ENCODE measurements at places on chromosomes 7 and 10.

- peak; percentile 71 for DNase-seq
Observed at GRCh38 chr7:5396999-5397663, 26.5 kb downstream of the TNRC18 start.

DNA sequence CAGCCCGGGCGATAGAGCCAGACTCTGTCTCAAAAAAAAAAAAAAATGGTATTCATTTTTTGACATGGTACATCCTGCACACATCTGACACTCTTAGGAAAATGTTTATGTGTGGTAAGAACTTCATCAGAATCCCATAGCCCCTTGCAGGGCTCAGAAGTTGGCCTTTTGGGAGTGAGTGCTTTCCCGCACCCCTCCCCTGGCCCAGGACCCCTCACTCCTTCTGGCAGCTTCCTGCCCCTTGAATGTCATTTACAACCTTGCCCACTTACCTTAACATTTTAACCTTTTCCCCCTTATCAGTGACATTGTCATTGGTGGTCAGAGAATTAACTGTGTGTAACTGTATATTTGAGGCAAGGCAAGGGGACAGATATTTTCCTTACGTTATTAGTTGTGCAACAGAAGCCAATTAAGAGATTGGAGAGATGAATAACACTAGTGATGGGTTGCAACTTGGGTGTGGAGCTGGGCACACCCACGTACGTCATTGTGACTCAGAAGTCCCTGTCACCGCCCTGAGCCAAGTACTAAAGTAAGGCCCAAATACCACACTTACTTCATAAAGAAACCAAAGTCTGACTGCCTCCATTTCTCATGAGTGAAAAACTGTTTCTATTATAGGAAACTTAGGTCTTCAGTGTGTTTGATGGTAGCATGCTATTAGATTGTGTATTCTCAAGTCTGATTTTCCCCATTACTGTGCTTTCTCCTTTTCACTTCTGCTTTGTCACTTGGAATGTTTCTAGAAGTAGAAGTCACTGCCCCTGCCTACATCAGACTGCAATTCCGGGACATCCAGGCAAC, 31.6 kb downstream of the OGDH start:
- peak; percentile 47 for DNase-seq

DNA sequence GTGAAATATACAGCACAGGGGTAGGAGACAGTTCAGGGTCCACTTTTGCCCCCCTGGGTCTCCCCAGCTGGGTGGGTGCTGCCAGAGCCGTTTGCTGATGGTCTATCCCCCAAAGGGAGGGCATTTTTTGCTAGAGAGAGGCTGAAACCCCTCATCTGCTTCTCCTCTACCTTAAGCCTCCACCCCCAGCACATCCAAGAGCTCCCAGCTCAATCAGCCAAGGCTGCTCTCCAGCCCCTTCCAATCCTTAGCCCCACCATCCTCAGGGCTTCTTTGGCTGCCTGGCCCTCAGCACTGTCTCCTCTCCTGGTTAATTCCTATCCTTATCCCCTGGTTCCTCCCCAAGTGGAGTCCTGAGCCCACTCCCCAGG, 153.1 kb downstream of the AOAH start:
- no peak for DNase-seq

- DNase-seq: no peak
Observed at GRCh38 chr7:35019801-35020200, 17.5 kb downstream of the DPY19L1 start.

DNA sequence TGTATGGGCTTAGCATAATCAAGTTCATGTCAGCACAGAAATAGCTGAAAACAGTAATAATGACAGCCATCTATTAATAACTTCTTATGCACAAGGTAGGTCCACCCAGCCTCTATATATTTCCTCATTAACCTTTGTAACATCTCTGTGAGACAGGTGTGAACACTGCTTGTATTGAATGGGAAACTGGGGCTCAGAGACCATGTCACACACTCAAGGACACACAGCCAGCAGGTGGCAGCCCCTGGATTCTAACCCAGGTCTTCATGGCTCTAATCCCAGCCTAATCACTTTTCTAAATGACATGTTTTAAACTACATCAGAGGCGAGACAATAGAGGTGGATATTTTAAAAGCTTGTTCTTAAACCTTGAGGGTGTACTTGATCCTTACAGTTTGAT, 591.4 kb downstream of the PARD3 start:
- no peak for DNase-seq

- no peak for DNase-seq
Observed at GRCh38 chr7:101916876-101917275, 99.5 kb downstream of the CUX1 start.

DNA sequence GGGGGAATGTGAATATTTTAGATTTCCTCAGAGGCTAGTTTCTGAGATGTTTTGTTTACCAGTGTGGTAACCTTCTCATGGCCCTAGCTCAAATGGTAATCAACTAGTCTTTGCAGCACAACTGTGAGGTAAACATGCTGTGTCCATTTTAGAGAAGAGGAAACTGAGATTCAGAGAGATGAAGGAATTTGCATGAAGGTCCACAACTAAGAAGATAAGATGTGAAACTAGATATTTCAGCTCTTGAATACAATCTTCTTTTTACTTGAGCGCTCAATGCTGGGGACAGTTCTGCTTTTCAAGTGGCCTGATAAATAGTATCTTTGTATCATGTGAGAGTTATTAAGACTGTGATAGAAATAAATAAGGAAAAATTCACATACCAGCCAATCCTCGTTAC, 245.4 kb downstream of the AUTS2 start:
- no peak for DNase-seq

DNA sequence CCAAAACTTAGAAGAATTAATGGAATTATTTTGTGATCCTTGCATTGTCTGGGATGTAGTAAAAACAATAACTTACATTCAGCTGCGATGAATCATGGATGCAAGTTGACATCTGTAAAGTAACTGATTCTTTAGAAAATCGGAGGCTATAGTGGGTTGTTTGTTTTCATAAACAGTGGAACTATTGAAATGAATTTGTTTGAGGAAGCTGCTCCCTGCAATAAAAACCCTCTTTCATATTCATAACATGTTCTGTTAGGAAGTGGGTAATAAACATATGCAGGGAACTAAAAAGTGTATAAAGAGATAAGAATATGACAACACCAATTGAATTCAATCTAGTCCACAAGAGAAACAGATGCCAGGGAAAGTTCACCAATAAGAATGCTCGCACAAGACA, 53.6 kb downstream of the AGMO start:
- DNase-seq: no peak

- no peak for DNase-seq
Observed at GRCh38 chr10:132397671-132398565, 918 bp downstream of the PWWP2B start.

GRCh38 chr10:73900064-73900463, 10.9 kb upstream of the PLAU start:
- no peak for DNase-seq

DNA sequence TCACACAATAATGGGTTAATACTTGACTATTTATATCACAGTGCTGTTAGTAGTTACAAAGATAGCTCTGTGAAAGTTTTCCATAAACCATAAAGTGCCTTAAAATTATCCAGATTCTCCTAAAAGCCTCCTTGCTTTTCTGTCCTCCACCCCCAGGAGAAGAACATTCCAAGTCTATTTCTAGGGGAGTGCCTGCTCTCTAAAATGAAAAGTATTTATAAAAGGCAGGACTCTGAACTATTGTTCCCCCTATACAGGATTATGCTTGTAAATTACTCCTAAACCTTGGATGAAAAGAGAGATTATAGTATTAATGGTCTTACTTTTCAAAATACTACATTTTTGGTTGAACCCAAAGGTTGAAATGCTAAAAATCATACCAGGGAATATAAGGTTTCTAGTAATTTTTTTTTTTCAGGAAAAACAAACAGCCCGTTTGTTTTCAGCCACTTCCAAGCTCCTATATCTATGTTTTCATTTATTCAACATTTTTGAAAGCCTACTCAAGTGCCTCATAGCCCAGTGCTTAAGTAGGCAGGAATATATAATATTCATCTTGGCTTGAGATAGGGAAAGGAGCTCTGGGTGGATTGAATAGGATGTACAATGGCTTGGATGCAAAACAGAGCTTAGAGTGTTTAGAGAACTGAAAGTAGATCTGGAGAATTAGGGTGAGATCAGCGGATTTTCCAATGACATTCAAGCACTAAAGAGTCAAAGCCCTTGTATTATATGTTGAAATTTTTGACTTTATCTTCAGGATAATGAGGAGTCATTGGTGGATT, 320.7 kb downstream of the GPR37 start:
- DNase-seq: no peak

DNA sequence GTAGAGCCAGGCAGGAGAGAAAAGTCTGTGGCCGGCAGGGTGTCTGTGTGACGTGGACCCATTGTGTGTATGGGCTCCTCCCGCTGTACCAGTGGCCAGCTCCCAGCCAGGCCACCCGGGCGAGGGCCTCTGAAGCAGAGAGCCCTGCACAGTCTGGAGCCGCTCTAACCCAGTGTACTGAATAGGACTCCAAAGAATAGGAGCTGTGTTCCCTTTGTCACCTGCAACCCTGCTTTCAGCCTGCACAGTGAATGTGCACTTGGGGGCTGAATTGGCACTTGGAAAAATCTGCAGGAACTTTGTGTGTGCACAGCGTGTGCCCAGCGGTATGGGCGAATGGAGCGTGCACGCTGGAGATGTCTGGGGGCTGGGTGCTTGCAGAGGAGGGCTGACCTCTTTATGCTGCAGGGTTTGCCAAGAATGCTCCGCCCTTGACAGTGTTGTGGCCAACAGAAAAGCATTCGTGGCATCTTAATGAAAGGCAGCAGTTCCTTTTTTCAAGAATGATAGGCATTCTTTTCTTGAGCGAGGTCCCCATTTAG, 216.2 kb downstream of the AUTS2 start:
- DNase-seq: no peak

DNA sequence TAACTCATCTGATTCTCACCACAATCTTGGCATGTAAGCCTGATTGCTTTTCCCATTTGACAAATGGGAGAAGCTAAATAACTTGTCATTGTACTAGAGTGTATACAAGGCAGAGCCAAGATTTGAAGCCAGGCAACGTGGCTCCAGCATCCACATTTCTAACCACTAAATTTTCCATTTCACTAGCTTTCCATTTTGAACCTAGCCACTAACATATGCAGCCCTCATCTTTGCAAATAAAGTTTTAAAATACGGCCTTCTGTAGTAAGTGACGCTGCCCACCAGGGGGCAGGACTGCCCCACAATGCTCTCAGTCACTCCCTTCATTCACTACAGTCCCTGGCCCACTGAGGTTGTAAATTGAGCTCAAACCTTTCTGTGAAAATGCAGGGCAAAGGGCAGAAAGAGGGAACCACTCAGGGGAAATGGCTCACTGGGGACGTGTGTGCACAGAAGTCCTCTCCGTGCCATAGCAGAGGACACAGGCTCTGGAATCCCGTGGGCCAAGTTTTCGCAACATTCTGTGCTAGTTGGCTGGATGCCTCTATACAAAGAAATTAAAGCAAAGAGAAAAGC, 315.7 kb downstream of the TNS3 start:
- no peak for DNase-seq

GRCh38 chr7:35970458-35970857, 169.6 kb downstream of the SEPTIN7 start:
- DNase-seq: no peak

GRCh38 chr7:330511-331230, 40.7 kb downstream of the FOXL3 start:
- DNase-seq: no peak

GRCh38 chr7:144869082-144869481, 33.2 kb upstream of the TPK1 start:
- no peak for DNase-seq

DNA sequence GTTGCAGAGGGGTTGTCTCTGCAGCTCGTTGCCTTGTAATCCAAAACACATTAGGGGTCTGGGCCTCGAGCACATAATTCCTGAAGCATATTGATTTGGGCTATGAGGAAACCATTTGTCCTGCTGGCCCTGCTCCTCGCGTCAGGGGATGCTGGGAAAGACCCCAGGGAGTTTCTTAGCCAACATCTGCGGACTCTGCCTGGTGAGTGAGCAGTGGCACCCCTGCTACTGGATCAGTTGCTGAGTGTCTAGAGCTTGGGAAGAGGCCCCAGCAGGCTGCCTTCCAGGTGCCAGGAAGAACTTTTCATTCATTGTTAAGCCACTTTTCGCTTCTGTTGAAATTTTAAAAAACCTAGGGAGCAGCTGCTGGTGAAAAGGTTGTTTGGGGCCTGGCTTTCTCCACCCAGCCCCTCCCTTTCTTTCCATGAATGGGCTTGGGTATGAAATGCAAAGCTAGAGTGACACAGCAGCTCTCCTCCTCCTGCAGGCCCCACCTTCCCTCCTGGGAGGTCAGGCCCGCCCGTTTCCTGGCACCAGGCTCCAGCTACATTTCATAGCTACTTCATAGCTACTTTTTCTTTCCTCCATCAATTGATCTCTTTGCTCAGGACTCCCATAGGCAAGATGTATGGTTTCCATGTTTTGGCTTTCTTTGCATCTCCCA, 26.8 kb downstream of the TACR2 start:
- no peak for DNase-seq

DNA sequence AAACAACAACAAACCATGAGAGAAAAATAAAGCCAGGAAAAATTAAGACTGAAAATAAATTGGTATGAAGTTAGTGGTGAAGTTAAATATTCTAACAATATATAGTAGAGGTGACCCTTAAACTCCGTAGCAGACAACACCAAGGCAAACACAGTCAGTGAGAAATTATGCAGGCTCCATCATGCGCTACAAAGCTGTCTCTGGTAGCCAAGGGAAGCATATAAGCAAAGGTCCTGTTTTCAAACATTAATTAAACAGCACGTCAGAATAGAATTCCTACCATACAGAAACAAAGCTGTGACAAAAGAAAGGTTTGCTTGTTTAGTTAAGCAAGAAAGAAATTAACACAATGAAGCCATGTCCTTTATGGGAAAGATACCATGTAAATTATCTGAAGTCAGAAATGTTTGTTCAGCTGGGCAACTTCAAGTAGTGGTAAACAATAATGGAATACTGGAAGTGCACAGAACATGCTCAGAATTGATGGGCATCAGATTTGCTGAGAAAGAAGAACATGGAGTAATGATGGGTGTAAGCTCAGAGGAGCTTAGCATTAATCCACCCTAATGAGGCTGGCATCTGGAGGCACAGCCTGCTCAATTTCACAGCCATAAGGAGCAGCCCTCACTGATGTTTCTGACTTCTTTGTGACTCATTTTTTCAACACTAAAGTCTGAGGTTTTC, 75.7 kb downstream of the IGF2BP3 start:
- DNase-seq: no peak

DNA sequence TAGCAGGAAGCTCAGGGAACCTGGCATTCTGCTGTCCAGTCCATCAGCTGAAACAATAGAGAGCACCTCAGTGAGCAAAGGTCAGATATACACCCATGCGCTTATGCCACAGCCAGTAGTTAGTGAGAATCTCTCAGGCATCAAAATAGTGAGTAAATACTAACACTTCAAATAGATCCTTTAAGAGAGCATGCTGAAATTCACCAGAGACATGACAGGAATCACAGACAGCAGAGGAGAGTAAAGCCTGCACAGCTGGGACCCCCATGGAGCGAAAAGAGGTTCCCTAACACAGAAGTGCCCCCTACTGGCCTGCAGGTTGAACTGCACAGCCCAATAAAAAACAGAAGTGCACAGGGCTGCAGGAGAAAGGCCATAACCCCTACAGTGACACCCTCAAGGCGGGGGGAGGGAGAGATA, 57.6 kb upstream of the ANTXRL start:
- no peak for DNase-seq

All from activated naive CD4-positive, alpha-beta T cell (primary cell).